HT-29 (cell line): ENCODE measurements at places on chromosomes 5 and 9.
A peak's percentile ranks its signal among the peaks of the same experiment; 100 is the strongest.

GRCh38 chr9:116549061-116549664 lies 137.9 kb upstream of the TRIM32 start:
- DNase-seq, result peak; percentile 28

DNA sequence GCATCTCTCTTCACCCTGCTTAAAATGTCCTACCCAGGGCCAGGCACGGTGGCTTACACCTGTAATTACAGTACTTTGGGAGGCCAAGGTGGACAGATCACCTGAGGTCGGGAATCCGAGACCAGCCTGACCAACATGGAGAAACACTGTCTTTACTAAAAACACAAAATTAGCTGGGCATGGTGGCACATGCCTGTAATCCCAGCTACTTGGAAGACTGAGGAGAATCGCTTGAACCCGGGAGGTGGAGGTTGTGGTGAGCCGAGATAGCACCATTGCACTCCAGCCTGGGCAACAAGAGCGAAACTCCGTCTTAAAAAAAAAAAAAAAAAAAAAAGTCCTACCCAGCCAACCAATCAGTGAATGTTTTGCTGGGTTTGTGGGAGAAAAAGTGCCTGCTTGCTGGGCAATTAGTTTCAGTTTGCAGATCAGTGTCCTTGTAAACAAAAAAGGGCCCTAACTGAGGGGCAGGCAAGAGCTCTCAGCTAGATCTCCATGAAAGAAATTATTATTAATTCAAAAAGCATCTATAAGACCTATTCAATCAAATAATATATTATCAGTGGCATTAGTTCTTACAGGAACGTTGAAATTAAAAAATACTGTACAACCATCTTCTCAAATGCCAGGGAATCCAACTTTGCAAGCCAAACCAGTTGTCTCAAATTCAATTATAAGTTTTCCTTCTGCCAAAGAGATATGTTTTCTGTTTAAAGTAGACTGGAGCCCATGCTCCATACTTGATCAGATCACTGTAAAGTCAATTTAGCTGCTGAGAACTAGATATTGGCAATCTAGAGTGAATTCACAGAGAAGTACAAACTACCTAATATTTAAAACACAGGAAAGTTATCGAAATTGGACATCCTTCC lies 3.9 kb downstream of the MEGF9 start:
- DNase-seq, result no peak

- no peak for DNase-seq
Observed at GRCh38 chr5:122054266-122054665, 23.8 kb downstream of the LOX start.

- DNase-seq, result no peak
Observed at GRCh38 chr5:41863871-41864486, 6.2 kb downstream of the OXCT1 start.

- DNase-seq, result no peak
Observed at GRCh38 chr9:79764374-79764773, 192.6 kb downstream of the TLE4 start.

GRCh38 chr5:59354811-59355210 lies 538.7 kb downstream of the PDE4D start:
- no peak for DNase-seq

GRCh38 chr5:120874081-120874862 lies 410.2 kb downstream of the PRR16 start:
- DNase-seq, result no peak

- no peak for DNase-seq
Observed at GRCh38 chr9:128503870-128504269, 649 bp upstream of the GLE1 start.

DNA sequence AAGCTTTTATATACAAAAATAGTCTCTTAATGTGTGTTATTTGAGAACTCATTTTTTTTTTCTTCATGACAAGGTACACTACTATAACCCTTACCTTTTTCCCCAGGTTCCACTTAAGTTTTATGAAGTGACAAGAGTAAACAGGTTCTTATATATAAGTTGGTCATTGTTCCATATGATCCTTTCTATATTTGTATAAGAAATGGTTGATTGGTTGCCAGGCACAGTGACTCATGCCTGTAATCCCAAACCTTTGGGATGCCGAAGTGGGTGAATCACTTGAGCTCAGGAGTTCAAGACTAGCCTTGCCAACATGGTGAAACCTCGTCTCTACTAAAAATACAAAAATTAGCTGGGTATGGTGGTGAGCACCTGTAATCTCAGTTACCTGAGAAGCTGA lies 108.3 kb downstream of the PCSK1 start:
- peak; percentile 73 for DNase-seq

GRCh38 chr5:135469911-135470310 lies 17.8 kb upstream of the TIFAB start:
- DNase-seq, result no peak

GRCh38 chr5:153661897-153662296 lies 171.4 kb downstream of the GRIA1 start:
- no peak for DNase-seq

- DNase-seq, result no peak
Observed at GRCh38 chr5:22514231-22514630, 338.9 kb downstream of the CDH12 start.

GRCh38 chr5:6112125-6112524 lies 266.2 kb downstream of the MED10 start:
- DNase-seq, result no peak

- DNase-seq, result no peak
Observed at GRCh38 chr5:102663749-102664530, 91.2 kb upstream of the PAM start.

DNA sequence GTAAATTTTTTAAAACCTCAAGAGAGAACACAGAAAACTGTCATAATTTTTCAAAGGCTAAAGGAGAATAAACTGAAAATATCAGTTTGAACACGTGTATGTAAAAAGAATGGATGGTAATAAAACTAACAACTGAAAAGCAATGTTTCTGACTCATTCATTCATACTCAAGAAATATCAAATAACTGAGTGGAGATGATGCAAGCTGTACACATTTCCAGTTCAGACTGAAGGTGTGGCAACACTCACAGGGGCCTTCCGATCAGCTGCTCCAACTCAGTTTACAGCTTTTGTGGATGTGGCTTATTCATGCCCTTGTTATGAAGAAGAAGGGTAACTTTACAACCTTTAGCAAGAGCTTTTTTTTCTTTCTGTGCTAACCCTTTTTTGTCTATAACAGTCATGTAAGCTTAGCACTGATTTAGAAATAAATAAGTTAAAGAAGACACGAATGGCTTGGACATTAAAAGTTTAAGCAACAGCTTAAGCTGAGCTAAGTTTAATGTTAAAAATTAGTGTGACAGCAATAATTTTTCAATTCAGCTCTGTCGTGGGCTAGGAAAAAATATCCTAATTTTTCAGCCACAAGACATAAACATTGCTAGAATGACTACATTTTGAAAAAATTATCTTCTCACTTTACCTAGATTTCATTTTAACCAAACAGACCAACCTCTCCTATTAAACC lies 453.5 kb downstream of the RAB3C start:
- DNase-seq, result no peak

GRCh38 chr5:88785746-88786565 lies 97.0 kb downstream of the MEF2C start:
- DNase-seq, result peak; percentile 84

DNA sequence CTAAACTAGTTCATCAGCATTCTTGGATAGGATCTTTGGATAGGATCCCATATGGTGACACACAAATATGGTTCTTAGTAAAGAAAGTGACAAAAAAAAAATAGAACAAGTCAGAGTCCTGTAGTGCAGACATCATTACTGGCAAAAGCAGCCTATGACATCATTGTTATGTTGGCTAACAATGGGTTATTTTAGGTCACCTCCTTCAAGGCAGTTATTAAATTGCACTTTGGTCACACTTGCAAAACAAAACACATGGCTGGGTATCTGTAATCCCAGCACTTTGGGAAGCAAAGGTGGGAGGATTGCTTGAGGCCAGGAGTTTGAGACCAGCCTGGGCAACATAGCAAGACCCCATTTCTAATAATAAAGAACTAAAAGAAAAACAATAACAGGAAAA lies 185.9 kb downstream of the KIAA0825 start:
- DNase-seq, result no peak

- DNase-seq, result no peak
Observed at GRCh38 chr9:128160603-128160987, 530 bp downstream of the BBLN start.

GRCh38 chr9:137426018-137426681 lies 3.0 kb downstream of the NOXA1 start:
- DNase-seq, result no peak

- peak; percentile 54 for DNase-seq
Observed at GRCh38 chr9:85741095-85741874, 469 bp downstream of the AGTPBP1 start.

DNA sequence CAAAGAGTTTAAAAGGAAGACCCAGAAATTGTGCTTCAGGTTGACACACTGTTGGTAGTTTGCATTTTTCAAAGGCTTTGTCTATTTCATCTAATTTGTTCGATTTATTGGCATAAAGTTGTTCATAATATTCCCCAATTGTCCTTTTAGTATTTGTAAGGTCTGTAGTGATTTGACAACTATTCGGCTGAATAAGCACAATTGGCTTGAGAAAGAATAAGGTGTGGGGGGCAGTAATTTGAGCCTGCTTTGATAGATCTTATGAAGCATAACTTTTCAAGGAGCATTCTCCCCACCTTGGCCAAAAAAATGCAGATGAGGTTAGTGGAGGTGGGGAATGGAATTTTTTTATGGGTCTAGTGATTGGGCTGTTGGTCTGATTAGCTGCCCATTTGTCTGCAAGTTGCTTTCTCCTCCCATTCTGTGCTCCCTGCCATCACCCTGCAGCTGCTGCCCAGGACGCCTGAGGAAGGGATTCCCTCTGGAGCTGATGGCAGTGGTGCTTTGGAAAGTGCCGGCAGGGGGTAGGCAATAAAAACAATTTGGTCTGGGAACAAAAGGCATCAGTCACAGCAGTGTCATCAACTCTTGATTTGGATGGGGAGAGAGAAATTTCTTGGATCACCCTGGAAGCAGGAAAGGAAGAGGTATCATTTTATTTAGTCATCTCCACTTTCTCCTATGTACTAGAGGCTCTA lies 26.6 kb downstream of the WNT8A start:
- DNase-seq, result no peak

DNA sequence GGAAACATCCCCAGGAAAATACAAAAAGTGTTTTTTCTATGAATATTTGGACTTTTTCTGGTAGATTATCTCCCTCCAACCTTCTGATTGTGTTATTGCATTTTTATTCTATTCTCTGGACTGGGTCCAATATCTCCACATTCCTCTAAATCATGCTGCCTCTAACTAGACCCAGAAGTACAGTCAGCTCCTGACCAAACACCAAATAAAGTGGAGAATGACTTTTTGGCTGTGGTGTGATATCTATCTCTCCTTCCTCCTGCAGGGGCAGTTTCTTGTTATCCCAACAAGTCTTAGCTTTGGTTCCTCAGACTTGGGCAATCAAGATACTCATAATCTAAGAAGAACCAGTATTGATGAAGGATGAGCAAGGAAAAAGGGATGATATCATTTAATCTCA lies 3.2 kb upstream of the RAI14 start:
- DNase-seq, result no peak

DNA sequence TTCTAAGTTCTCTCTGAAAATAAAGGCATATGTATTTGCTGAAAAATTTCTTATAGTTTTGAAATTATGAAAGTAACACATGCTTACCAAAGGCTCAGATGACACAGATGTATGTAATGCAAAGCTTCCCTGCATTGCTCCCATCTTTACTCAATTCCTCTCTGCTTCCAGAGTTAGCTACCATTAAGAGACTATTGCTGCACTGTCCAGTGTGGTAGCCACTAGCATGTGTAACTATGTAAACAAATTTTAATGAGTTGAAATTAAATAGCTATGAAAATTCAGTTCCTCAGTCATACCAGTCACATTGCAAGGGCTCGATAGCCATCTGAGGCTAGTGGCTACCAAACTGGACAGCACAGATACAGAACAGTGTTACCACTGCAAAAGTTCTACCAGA lies 17.9 kb downstream of the FRMD3 start:
- DNase-seq, result no peak

DNA sequence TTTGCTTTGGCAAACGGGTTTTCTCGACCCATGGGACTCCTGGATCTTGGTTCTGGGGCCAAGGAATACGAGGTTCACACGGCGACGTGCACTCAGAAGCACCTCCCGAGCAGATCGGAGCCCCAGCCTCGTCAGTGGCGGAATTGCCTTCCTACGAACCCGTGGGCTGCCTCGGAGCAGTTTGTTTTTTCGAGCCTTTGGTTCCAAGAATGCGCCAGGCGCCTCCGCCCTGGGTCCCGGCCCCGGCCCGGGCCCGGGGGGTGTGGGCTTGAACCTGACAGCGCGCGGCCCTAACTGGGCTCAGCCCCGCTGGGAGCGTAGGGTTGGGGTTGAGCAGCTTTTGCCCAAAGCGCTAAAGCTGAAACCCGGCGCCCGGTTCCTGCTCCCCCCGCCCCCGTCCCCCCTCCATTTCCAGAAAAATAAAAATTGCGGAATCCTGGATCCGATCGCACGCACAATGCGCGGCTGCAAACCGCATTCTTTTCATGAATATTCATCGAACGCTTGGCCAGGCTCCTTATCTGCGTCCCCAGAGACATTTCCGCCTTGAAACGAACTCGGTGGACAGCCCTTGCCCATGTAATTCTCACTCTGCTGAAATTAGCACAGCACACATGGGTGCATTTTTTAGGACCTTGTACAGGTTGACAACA lies 1.0 kb downstream of the BASP1 start:
- no peak for DNase-seq

- no peak for DNase-seq
Observed at GRCh38 chr9:126722922-126723806, 81.7 kb upstream of the ZBTB43 start.

- no peak for DNase-seq
Observed at GRCh38 chr9:80410106-80410505, 838.3 kb downstream of the TLE4 start.

DNA sequence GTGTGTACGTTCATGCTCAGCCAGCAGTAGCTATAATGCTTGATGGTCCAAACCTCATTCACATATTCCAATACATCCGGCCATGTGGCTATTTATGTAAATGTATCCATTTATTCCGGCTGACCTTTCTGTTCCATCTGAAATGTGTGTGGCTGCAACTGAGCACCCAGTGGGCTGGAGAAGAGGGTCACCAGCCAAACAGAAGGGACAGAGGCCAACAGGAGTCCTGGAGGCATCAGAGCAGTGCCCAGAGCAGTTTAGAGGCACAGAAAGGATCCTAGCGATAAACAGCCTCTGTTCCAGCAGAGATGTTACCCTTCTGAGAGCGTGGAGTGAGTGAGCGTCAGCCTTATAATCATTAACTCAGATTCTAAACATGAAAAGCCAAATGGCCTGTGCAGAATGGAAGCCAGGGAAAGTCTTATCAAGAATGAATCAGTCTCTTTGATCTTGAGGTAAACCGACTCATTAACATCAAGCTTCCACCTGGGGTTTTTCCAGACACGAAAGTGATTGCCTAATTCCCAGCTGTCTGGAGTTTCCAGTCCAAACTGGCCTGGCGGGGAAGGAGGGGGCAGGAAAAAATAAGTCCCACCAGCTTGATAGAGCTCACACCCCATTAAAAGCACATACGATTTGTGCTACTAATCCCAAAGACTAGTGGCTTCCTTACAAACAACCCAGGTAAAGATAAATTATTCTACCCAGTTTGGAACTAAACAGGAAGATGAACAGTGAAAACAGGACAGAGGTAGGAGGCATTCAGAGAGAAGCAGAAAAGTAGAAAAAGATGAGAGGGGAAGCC lies 55.7 kb downstream of the SUSD1 start:
- DNase-seq, result peak; percentile 93
